ENCODE measurements at places on chromosomes 2 and 18.
A peak's percentile ranks its signal among the peaks of the same experiment; 100 is the strongest.

DNA sequence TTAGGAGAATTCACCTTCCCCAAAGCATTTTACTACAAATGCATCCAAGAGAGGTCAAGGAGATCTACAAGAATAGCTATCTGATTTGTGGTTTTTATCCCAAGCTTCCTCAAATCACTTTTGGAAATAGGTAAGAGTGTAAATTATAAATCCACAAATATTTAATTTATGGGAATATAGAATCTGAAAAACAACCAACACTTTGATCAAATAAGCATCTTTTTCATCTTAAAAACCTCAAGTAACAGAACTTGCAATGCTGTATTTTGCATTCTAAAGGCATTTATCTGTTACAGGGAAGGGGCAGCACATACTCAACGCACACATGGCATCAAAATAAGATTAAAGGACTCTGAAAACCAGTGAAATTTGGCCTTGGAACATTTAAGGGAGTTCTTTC, 1.9 kb downstream of the ZNF385B start:
- no peak for DNase-seq

GRCh38 chr18:13401404-13401803, 182.8 kb downstream of the LDLRAD4 start:
- DNase-seq = no peak

- DNase-seq = no peak
Measured at GRCh38 chr2:5287558-5288334, 404.4 kb upstream of the SOX11 start.

- peak; percentile 18 for DNase-seq
Measured at GRCh38 chr2:70947556-70948184, 12.0 kb downstream of the ATP6V1B1 start.

DNA sequence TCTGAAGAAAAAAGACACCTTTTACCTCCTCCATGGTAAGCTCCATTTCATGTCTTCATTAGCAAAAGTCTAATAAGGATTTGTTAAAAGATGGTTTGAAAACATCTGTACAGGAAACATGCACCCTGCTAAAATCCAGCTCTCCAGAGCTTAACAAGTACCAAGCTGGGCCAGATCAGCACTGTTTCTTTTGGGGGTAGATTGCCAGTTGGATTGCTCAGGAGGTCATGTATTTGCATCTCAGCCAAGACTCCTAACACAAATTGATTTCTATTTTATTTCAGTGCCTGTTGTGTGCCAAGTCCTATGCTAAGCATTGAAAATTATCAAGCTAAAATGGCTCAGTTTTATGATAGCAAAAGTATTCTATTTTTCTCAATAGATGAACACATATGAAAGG, 3.4 kb upstream of the TMEM182 start:
- DNase-seq = no peak

- DNase-seq = no peak
Measured at GRCh38 chr2:239150125-239151011, 250.5 kb downstream of the HDAC4 start.

- no peak for DNase-seq
Measured at GRCh38 chr2:138766464-138766863, 13.7 kb downstream of the NXPH2 start.

DNA sequence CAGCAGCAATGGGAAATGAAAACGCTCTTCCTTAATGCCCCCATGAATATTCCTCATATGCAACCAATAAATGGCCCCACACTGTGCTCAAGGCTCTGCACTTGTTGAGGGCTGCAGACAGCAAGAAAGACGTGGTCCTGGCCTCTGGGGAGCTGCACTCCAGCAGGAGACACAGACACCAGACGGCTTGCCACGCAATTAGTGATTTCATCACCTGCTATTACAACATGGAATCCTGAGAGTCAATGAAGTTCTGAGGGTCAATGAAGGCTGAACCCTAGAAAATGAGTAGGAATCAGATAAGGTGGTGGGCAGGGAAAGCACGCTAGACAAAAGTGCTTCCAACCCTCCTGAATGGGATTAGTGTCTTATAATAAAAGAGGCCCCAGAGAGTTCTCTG, 18.9 kb downstream of the CREG2 start:
- DNase-seq = no peak

DNA sequence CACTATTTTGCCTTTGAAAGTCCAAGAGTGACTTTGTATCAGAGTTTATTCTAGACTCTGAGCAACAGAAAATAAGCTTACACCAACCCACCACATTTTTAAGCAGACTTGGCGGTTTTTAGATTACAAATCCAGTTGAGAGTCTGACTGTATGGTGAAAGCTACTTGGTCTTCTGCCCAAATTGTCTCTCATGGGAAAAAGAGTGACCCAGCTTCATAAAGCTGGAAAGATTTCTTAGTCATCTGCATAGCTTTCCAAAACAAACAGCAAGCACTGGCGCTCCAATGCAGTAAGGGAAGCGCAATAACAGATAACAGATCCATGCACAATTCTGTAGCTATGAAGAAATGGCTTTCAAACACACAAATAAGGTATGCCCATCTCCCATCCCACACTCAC, 7.1 kb downstream of the DSG1 start:
- no peak for DNase-seq

DNA sequence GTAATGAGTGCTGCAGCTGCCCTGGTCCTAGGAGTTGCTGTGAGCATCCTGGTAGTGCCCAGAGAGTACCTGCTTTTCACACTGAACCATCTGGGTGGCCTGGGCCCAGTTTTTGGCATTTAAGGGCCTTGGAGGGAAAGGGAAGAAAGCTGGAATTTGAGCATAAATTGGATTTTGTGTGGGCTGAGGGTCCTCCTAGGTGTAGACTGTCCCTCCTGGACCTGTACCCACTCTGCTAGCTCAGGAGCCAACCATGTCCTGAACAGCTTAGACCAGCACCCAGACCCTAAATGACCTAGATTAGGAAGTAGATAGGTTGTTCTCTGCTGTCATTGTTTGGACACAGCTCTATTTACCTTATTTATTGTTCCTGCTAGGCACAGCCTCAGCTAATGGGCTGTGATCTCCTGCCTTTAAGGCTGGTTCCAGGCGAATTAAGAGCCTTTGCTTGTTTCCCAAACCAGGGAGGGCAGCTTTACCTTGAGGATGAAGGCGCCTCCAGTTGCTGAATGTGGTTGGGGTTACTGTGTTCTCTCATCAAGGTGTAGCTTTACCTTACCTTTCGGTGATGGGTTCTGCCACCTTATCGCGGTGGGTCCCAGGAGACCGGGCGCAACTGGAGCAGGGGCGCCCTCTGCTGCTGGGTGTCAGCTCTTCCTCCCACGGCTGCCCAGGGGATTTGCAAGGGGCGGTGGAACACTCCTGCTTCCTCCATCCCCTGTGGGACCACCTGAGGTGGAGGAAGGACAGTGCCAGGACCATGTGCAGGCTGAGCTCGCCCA, 34.4 kb downstream of the ITGA6 start:
- DNase-seq = peak; percentile 83

- no peak for DNase-seq
Measured at GRCh38 chr2:241185961-241186360, 2.5 kb upstream of the ANO7 start.

GRCh38 chr2:124402274-124402673, 377.2 kb downstream of the CNTNAP5 start:
- no peak for DNase-seq

Measured in activated T-cell treated with anti-CD3 and anti-CD28 coated beads, Interleukin-2, amount 50 U/mL, for 72 hours (primary cell).